H9 (cell line): ENCODE measurements at places on chromosomes 16 and 17. TPM values are rescaled to one million over a fixed set of nuclear protein-coding genes. Genes with fewer than 3 reads are reported as not detected.

NPIPB13 gene
- 14.3 and 16.4 TPM in 2 replicates for total RNA-seq

DNA sequence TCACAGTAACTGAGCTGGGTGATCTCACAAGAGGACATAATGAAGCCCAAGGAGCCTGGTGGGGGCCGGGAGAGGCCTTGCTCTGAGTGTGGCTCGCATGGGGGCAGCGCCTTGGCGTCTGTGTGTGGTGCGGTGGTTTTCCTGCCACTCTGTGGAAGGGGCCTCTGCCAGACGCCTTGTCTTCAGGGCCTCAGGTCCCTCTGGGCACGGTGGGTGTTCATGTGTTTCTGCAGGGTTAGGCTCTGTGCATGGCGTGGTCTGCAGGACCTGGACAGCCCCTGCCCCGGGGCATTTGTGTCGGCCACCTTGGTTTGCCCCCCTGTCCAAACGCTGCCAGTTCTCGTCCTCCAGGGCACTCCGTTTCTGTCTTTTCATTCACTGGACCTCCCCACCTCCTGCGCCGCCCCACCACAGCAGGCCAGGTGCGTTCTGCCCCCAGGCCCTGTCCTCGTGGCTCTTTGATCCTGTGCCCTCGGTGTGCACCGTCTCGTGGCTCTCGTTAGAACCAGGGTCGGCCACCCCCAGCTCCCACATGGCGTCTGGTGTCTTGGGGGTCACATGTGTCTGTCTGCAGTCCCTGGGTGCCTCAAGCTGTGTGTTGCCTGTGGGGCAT, 43.7 kb upstream of the ZNF750 start:
- no peak for DNase-seq

DNA sequence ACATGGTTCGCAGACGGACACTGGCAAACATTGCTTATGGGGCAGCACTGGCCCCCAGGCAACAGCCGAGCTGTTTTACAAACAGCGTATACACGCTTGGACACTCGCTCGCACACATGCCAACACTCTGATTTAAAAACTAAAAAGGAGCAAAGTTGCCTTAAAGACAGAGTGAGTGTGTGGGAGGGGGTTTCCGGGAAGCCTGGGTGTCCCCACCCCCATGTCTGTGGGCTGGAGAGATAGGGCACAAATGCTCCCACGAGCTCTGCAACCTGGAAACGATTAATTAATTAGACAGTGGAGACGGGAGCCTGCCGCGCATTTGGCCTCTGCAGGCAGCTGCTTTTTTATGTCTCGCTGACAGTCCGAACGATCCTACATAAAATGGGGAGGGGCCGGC, 107.9 kb upstream of the ZNF469 start:
- no peak for DNase-seq

DNA sequence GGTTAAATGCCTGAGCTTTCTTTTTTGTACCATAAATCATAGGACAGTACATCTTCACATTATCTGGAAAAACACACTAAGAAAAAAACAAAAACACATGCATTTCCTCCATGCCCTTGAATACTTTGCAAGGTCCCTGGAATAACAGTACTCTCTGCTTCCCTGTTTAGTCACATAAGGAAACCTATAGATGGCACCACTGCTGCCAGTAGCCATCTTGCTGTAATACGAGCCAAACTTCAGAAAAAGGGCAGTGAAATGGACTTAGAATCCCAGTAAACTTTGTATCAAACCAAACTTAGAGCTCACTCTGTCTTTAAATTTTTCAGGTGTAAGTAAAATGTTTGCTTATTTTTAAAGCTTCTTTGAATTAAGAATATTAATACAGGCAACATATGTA, 435.5 kb downstream of the KCNJ2 start:
- DNase-seq = peak; percentile 39

GRCh38 chr17:50495918-50496317, 12.3 kb upstream of the MYCBPAP start:
- DNase-seq = no peak

ABCA6 gene
- not detected in 2 replicates for total RNA-seq

DNA sequence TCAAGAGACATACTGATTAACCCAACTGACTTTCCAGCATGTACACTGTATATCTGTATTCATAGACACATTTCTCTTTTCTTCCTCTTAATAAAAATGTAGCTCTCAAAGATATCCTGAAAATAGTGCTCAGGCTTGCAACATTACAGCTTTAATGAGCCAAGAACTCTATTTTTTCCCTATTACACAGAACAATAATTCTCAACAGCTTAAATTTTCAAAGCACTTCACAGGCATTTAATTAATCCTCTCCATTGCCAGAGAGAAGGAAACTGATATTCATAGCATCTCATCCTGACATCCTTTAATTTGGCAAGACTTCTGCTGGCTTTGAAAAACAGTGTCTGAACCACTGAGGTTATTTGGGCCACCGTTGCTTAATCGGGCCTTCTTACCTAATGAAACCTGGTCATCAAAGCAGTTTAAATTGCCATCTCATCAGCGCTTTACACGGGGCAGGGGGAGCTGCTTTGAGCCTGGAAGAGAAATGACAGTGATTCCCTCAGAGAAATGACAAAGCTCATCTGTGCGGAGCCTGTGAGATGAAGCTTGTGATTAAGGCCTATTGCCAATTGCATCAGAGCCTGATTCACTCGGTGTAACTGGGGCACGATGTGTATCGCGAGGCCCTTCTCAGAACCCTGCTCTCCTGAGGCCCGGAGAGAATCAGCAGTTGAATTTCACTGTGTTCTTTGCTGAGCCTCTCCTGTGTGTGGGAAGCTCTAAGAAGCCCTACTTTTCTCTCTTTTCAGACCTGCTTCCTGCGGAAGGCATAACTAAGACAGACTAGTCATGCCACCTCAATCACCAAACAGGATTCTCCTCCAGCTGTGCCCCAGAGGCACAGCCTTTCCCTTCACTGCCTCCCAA, 8.5 kb upstream of the SIAH1 start:
- DNase-seq = no peak

DNA sequence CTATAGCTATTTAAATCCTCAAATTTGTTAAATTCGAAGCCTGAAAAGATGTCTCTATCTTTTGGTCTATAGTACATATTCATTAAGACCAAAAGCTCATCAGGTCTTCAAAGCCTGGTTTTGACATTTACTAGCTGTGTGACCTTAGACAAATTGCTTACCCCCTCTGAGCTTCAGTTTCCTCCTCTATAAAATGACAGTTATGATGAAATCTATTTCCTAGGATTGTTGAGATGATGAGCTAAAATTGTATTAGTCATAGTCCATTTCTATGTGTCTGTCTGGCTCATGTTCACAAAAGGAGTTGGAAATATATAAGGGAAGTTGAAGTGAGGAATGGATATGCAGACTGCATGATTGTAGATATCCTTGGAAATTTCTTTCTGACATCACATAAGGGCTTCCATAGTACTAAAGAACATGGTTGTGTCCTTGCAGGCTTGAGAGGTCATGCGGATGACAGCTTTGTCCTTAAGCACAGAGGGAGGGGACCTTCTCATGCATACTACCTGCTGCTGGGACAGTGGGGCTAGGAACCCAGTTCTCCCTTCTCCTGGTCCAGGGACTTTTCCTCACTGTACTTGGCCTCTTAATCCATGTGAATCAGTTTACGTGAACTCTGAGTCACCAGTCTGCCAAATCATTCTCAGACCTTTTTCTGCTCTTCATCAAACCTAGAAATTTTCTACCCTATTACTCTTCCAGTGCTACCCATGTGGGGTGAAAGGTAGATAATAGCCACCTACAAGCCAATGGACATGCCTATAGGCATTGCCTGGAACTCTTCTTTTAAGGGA, 487.5 kb upstream of the SALL1 start:
- DNase-seq = no peak

GRCh38 chr17:58227733-58228132, 8.7 kb upstream of the MKS1 start:
- no peak for DNase-seq

NUP85 gene
- total RNA-seq = 136 and 145 TPM in 2 replicates

DNA sequence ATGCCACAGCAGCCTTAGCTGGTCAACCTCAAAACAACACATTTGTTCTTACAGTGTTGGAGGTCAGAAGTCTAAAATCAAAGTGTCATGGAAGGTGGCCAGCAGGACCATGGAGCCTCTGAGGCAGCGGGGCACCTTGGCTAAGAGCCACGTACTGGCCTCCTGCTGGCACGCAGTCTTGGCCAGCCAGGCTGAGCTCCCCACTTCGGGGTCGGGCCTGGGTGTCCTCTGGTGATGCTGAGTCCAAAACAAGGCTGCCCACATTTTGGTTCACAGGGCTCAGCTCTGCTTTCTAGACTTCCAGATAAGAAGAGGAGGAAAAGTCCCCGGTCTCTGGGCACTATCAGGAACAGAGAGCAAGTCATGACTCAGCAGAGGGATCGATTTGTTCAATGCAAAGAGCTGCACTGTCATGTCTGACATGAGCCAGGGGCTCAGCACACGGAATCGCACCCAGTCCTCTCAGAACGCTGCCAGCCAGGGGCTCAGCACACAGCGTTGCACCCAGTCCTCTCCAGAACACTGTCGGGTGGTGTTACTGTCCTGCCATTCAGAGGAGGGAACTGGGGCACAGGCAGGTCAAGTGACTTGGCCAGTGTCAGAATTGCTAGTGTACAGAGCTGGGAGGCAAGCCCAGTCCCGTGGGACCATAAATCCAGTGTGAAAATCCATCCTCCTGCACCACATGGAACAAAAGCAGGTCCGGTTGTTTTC, 2.5 kb downstream of the LGALS9 start:
- no peak for DNase-seq

FBXW10B gene
- not detected in 2 replicates for total RNA-seq

- DNase-seq = no peak
Observed at GRCh38 chr17:16273929-16274339, 56.9 kb downstream of the PIGL start.

DNA sequence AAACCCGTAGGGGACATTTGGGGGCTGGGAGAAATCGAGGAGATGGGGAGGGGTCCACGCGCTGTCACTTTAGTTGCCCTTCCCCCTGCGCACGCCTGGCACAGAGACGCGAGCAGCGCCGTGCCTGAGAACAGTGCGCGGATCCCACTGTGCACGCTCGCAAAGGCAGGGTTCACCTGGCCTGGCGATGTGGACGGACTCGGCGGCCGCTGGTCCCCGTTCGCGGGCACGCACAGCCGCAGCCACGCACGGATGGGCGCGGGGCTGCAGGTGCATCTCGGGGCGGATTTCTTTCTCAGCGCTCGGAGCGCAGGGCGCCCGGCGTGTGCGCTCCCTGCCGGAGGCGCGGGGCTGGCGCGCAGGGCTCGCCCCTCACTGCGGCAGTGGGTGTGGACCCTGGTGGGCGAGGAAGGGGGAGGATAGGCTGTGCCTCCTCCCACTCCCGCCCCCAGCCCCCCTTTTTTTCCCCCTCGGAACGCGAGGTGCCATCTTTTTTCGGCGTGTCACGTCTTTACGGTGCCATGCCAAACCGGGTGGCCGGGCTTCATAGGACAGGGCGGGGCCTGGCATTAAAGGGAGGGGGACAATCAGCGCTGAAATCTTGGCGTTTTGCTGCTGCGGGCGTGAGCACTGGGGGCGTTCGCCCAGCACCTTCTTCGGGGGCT, 1.1 kb downstream of the MAPT start:
- DNase-seq = peak; percentile 59

SLC4A1 gene
- 0.13 TPM in 1 of 2 replicates, not detected in the other for total RNA-seq
